ENCODE measurements at places on chromosomes 1 and 21.
A peak's percentile ranks its signal among the peaks of the same experiment; 100 is the strongest.

- no peak for DNase-seq
Observed at GRCh38 chr1:154753426-154753825, 116.7 kb downstream of the KCNN3 start.

DNA sequence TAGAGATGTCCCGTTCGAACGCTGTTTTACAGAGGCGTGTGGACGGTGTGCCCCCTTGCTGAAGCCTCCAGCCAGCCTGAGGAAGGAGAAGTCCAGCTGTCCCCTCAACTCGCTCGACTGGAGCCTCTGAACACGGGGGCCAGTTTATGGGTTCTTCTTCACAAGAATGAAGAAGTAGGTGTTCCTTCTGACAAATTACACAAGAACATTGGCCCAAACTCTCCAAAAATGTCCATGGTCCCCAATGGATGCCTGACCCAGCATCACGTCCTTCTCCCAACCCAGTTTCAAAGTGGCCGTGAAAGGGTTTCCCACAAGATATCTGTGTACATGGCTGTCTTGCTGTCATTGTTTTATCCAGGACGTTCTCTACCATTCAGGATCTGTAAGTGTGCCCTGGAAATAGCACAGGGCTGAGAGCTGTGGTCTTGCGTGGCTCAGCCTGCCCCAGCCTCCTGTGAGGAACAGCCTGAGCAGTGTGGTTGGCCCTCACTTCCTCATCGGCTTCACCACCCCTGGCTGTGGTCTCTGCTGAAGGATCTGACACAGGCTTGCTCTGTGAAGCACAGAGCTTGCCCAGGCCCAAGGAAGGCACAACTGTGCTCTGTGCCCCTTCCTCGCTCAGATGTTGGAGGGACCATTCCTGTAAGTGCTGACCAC lies 1.0 kb upstream of the S100B start:
- DNase-seq = no peak

- no peak for DNase-seq
Observed at GRCh38 chr21:35838350-35838749, 222.0 kb downstream of the SETD4 start.

- DNase-seq = no peak
Observed at GRCh38 chr21:30491963-30492428, at the start of gene KRTAP19-3. KRTAP19-3 (minus strand) TSS chr21:30492013; CDS start chr21:30491957, 56 bp downstream.

GRCh38 chr1:24275510-24275909 lies 43.6 kb upstream of the GRHL3 start:
- DNase-seq = no peak

GRCh38 chr21:38679534-38679933 lies 126.2 kb upstream of the ETS2 start:
- no peak for DNase-seq

- no peak for DNase-seq
Observed at GRCh38 chr1:102535829-102536505, 539.2 kb upstream of the OLFM3 start.

DNA sequence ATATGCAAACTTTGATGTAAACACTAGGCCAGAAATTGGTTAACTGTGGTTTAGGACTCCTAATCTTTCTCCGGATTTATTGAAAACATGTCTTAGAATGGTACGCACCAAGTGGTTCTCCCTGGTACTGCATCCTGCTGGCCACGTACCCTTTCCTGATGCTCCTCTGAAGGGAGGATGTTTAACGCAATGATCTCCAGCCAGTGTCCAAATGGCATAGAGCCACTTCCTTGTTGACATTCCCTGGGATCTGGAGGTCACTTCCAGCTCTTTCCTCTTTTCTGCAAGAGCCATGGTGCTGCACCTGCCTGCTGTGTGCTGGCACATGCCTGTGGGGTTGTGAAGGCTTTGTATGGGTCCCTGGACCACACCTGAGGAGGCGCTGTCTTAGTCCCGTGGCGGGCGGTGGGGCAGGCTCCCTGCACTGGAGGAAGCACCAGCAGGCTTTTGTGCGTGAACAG lies 53.9 kb downstream of the GALNT2 start:
- no peak for DNase-seq

DNA sequence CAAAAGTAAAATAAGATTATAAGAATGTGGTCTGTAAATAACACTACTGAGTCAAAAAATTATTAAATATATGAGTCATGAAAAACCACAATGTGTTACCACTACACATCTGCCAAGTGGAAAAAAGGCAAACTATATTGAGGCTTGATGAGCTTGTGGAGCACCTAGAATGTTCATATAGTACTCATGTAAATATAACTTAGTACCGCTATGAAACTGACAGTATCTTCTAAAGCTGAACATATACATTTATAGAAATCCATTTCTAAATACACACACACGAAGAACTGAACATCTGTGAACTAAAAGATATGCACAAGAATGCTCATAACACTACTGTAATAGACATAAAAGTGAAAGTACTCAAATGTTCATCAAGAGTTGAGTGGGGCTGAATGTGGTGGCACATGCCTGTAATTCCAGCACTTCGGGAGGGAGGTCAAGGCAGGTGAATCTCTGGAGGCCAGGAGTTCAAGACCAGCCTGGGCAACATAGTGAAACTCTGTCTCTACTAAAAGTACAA lies 18.5 kb upstream of the GBP3 start:
- DNase-seq = no peak

DNA sequence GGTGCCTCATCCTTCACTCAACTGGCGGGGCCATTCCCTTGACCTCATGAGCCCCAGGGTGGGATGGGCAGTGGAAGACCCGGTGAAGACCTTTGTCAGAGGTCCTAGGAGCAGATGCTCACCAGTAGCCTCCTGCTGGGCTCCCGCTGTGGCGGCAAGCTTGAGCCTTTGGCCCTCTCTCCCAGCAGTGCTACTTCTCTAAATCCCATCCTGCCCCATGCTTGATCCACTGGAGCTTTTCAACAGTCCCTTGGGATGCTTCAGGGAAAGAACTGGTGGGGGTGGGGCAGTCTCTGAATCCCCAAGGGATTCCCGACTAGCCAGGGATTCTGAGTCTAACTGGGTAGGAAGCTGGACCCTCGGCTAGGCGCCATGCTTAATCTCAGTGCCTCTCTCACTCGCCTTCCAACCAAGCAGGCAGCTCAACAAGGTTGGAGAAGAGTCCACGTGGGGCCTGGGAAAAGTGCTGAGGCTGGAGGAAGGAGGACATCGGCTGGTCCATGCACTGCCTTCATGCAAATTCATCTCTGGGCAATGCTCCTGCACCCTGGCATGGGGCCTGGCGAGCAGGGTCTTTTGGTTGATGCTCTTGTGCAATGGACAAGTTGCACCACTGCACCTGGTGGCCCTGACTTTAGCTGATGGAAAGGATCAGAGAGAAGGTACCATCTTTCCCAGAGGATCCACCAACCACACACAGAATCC lies 190.3 kb downstream of the GRIK3 start:
- no peak for DNase-seq

- peak; percentile 74 for DNase-seq
Observed at GRCh38 chr1:243848858-243849420, 1.1 kb downstream of the AKT3 start.

DNA sequence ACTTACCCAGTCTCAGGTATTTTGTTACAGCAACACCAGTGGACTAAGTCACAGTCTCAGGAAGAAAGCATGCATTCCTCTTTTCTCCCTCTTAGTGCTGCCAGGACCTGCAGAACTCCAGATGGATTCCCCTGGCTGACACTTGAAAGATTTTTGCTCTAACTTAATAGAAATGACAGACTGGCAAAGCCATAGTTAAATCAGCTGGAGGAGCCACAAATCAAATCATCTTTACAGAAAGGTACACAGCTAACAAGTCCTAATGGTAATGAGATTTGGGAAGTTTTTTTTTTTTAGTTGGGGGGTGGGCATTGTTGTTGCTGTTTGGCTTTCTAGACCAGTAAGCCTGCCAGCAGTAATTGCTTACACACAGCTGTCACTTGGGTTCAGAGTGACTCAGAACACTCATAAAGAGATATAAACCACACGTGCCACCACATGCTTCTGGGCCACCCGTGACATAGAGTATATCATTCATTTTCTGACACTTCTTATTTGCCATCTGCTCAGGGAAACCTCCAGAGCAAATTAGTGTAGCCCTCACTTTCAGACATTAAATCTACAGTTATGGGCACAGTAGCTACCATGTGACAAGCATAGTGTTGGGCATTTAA lies 72.4 kb downstream of the FH start:
- DNase-seq = no peak

DNA sequence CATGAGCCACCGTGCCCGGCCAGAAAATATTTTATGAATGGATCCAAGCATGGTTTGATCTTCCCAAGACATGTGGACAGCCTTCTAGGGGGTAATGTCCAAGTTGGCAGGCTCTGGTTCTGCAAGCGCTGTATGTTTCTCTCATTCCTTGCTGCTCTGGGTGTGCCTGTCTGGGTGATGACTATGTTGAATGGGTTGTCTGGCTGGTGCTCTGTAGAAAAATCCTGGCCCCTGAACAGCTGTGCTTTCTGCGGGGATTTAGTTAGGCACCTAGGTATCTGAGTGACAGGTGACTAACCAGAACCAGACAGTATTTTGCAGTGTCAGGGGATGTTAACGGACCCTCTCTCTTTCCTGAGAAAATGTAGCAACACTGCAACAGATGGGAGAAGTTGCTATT lies 14.1 kb downstream of the HUNK start:
- DNase-seq = no peak

GRCh38 chr21:46454142-46454541 lies 4.5 kb upstream of the DIP2A start:
- no peak for DNase-seq

DNA sequence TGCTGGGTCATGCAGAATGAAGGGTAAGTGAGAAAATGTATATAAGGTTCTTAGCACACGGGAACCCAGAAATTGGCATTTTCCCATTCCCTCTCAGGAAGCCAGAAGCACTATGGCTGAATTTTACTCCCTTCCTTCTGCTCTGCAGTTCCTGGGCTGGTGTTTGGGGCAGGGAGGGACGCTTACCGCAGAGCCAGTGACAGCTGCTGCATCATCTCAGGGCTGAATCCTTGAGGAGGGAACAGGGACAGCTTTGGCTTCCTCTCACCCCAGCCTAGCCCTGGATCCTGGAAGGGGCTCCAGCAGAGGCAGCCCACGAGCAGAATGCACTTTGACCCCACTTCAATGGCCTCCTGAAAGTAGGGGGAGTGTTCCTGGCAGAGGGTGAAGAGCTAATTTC lies 12.0 kb downstream of the PLA2G2D start:
- no peak for DNase-seq

DNA sequence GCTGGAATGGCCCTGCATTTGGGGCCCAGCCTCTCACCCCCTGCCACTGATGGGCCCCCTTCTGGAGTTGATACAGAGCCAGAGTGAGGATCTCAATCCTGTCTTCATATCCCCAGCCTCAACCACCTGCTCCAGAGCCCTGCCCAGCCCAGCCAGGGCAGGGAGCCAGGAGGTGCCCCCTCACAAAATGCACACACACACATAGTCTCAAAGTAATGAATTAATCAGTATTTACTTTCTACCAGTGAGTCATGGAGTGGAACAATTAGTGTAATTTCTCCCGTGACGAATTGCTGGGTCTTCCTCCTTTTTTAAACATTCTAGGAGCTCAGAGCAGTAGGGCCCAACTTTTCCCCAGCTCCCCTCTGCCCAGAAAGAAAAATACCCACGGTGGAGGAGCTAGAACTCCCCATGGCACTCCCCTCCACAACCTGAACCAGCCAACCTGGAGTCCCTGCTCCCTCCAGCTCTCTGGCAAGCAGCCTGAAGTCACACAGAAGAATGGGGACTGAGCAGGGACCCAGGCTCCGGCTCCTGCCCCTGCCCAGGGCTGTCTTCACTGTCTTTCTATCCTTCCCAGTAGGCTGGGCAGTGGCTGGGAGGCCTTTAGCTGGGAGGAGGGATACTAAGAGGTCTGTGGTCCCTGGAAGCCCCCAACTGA lies 29.3 kb downstream of the SDC3 start:
- no peak for DNase-seq

DNA sequence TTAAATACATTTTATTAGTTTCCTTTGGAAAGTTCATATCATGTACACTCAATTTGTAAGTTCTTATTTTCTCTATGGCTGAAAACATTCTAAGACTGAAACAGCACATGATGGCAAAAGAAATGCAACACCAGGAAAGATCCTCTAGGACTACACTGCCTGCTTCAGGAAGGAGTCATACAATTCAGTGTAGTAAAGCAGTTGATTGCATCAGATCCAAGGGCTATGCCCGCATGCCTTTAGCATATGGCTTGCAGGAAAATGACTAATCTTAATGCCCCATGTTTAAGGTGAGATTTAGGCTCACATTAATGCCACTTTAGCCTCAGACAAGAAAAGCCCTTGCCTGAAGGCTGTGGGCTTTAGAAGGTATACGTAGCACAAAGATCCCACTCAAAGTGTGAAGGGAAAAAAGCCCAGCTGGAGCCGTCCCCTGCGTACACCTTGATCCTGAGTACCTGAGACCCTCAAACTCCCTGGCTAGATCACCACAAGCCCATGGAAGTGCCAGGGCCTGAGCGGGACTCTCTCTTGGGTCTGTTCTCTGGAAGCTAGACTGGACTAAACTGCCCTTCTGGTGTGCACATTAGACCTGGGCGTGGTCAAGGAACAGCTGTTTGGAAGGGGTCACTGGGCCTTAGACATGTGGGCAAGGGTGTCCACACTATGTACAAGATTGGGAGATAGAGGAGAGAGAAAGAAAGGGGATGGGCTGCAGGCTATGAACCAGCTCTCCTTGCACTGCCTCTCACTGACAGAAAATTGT lies 52.9 kb downstream of the ESRRG start:
- no peak for DNase-seq

DNA sequence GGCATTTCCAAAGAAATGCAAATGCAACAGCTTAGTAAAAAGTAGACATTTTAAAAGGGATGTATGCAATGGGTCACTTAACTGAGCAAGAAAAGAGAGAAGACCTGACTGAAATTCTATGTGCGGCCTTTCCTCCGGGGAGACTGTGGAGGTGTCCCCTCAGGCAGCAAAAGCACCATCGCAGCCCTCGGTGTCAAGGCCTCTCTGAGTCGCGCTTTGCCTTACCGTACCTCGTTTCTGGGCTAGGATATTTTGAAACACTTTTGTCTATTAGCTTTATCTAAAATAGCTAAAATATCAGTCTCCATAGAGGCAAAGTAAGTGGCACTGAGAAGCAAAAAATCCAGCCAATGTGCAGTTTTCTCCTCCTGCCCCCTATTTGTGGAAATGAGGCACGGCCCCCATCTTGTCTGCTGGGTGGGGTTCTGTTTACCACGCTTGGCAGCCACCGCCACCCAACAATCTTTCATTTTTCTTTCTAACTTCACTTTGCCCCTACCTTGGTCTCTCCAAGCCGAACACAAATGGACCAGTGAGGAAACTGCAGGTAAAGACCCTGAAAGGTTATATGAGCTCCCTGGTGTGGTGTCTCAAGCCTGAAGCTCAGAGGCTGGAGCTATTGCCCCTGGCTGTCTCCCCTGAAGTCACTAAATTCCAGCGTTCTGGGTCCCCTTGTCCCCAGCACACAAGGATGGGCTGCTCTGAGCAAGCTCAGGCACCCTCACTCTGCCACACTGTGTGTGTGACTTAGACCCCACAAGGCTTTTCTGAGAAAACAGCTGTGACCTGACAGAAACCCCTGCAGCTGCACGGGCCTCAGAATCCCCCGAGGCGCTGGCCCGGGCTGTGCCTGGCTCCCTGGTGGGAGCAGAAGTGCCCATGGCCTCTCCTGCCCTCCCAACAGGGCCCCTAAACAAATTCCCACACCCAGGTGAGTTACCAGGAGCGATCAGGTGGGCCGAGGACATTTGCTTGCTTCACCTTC lies 1.6 kb downstream of the CD247 start:
- no peak for DNase-seq

All from sciatic nerve (tissue), 2 donors.